CD4-positive, alpha-beta memory T cell (primary cell): ENCODE measurements at places on chromosomes 16 and 17. TPM values are rescaled to one million over a fixed set of nuclear protein-coding genes. Genes with fewer than 3 reads are reported as not detected.

Gene TBC1D3C
- total RNA-seq = not detected

Gene STAT5A
- 133 TPM for total RNA-seq

GRCh38 chr17:33385713-33386112 is 92.6 kb upstream of the ASIC2 start:
- DNase-seq = no peak

GRCh38 chr16:85329059-85329812 is 217.0 kb upstream of the CIBAR2 start:
- no peak for DNase-seq

- DNase-seq = no peak
Observed at GRCh38 chr17:39899215-39899614, 19.2 kb downstream of the GSDMB start.

DNA sequence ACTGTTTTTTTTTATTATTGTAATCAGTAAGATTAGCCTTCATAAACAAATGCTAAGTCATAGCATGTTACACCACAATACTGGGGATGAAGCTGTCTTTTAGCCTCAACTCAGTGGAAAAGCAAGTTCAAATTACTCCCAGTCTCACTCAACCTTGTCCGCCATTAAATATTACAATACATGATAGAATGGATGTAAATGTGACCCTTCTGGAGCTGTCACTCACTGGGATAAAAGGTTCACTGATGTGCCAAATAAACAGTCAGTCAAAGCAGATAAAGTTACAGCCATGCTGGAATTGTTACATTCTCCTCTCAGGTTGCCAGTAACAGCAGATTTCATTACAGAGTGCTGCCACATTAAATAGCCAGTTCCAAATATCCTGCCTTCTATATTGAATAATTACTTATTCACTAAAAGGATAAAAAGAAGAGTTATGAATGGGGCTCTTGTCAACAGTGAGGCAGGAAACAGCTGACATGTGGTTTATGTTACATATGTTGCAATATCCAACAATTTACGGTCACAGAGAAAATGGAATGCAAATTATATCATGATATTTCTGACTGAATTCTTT is 53.4 kb downstream of the BRIP1 start:
- DNase-seq = no peak

DNA sequence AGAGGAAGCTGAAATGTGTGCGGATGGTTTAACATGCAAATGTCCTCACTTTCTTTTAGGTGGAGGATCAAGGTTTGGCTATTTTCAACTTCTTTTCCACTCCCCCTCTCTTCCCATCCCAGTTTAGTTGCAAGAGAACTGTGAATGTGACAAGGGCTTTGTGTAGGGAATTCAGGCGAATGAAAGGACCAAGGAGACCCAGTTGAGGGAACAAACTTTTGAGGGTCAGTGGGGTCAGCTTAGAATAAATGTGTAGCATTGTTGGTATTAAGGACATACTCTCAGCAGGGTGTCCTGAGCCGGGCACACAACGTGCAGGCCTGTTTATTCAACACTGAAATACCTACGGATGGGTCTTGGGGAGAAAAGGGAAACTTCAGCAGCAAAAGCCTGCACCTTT is 346.0 kb downstream of the PMP22 start:
- DNase-seq = no peak

- no peak for DNase-seq
Observed at GRCh38 chr17:54870671-54871175, 29.9 kb upstream of the TOM1L1 start.

DNA sequence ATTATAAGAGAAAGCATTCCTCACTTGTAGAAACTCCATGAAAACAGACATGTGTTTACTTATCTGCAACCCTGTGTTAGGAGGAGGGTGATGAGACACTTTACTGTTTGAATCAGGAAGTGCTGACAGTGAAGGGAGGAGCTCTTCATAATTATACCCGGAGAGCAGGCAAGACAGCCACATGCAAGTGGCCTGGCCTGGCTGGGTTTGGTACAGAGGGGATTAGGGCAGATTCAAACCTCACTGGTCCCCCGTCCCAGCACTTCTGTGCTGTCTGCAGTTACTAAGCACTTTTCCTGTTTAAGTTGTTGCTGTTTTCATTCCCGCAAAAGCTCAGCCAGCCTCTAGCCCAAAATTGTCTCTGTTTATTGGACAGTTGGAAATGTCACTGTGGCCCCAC is 78.5 kb downstream of the WWOX start:
- DNase-seq = no peak

GRCh38 chr17:76593384-76593826 is 7.7 kb upstream of the ST6GALNAC2 start:
- DNase-seq = no peak
